Mesenchymal stem cell (in vitro differentiated cells and primary cell): ENCODE measurements at places on chromosomes 16 and 17.

DNA sequence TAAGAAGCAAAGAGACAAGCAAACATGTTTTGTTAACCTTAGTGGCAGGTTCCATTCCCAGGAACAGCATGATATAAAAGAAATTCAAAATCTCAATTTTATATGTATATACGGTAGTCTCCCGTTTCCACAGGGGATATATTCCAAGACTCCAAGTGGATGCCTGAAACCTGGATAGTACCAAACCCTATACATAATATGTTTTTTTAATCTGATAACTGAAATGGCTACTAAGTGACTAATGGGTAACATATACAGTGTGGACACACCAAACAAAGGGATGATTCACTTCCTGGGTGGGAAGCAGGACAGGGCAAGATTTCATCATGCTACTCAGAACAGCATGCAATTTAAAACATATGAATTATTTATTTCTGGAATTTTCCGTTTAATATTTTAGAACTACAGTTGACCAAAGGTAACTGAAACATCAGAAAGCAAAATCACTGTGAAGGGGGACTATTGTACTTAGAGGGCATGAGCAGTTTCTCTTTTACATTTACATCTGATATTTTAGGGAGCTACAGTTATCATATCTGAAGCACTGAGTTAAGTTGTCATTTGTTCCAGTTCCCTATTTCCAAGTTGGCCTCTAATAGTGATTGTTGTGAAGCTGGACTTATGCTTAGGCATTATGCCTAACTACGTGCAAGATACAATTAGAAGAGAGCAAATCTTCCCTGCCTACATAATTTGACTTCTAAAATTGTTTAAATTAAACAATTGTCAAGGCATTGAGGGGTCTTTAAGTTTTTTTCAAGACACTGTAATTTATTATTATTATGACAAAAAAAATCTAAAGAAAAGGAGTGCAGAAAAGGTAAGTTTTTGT lies 34.1 kb upstream of the ABCA6 start:
- peak; percentile 50 for DNase-seq

DNA sequence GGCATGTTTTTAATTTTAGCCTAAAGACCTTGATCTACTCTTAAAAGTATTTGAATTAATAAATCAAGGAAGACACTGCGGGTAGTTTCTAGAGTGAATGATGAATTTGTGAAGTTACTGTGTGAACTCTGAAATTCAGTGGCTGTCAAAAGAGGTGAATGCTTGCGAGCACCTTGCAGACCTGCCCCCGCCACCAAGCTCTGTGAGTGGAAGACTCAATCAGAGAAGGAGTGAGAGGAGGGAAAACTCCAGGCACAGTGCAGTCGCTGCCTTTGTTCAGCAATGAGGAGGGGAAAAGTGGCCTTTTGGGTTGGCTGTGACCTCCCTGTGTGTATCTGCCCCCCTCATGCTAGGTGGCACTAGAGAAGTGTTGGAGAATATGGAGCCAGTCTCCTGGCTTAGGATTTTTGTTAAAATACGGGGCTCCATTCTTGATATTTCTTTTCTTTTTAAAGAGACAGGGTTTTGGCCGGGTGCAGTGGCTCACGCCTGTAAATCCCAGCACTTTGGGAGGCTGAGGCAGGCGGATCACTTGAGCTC lies 53.0 kb downstream of the LDHD start:
- DNase-seq: no peak

GRCh38 chr16:73062743-73063733 lies 15.1 kb upstream of the ZFHX3 start:
- no peak for DNase-seq

- no peak for DNase-seq
Observed at GRCh38 chr16:52460639-52461178, 86.2 kb downstream of the TOX3 start.

DNA sequence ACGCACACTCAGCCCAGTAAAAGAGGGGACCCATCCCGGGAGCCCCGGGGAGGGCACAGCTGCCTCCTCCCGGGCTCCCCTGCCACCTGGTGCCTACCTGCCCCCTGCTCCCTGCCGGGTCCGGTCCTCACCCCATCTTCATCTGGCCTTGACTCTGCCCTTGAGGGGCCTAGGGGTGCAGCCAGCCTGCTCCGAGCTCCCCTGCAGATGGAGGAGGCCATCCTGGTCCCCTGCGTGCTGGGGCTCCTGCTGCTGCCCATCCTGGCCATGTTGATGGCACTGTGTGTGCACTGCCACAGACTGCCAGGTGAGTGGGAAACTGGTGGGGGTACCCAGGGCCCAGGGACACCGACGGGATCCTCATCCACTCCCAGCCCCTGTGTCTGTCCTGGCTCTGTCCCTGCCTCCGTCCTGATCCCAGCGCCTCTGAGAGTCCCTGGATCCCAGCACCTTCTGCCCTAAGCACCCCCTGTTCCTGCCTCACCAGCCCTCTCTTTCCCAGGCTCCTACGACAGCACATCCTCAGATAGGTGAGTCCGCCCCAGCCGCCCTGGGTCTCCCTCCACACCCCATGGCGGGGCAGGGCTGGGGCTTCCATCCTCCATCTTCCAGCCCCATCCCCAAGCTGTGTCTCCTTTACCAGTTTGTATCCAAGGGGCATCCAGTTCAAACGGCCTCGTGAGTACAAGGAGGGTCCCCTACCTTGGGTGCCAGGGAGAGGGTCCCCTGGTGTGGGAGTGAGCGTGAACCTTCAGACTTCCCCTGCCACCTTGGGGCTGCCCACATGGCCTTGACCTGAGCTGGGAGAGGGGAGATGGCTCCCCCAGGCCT lies 574 bp downstream of the LAT start:
- DNase-seq: no peak

GRCh38 chr17:50482516-50482915 lies 3.9 kb downstream of the RSAD1 start:
- peak; percentile 96 for DNase-seq

GRCh38 chr17:29959658-29960337 lies 18.4 kb downstream of the EFCAB5 start:
- no peak for DNase-seq

DNA sequence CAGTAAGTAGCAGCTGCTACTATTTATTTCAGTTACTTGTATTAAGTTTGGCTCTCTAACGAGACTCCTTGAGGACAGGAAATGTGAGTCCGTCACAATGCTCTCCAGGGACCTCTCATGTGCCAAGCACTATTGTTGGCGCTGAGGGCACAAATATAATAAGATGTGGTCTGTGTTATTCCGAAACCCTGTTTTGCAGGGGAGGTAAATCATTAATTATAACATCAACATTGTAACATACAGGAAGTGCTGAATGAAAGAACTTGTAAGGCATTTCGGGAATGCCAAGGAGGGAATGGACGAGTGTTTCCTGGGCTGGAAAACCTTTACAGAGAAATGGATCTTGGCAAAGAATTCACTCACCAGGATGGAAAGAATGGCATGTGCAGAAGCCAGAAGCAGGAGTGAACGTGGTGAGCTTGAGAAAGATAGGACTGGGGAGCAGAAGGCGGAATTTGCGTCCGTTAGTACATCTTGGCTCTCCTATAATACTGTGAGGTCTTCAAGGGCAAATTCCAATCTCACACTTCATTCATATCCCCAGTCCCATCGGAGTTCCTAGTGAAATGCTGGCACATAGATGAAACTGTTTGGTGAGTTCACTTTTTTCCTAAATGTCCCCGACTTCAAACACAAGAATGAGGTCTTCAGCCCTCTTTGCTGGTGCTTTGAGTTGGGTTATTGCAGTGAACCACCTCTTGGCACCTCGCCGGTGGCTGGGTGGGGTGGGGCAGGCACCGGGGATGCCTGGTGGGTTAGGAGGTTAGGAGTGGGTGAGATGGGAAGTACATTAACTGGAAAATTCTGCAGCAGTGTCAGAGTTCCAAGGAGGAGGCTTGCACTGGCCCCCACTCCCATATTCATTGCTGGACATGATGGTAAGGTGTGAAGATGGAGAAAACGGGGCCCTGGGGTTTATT lies 11.5 kb downstream of the TAC4 start:
- DNase-seq: no peak

DNA sequence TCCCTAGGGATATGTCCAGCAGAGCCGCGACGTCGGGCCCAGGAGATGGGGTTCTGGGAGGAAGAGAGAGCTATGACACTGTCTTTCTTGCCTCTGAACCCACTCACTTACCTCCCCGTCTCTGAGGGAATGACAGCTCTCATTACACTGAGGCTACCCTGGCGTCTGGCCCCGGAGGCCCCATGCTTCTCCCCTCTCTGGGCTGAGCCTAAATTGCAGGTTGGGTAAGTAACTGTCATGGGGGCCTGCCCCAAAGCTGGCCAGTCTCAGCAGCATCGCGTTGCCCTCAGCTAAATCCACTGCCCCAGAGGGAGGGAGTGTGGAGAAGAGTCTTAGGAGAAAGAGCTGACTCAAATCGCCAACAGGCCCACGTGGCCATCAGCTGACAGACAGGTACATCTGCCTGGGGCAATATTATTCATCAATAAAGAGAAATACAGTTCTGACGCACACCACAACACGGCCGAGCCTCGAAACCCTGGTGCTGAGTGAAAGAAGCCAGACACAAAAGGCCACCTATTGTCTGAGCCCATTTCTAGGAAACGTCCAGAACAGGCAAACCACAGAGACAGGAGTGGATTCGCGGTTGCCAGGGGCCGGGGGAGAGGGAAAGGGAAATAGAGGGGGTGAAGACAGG lies 156.4 kb downstream of the C16orf95 start:
- no peak for DNase-seq

- DNase-seq: peak; percentile 79
Observed at GRCh38 chr17:5364156-5364555, 55.3 kb downstream of the NUP88 start.

GRCh38 chr17:82959990-82960418 lies 119.4 kb upstream of the METRNL start:
- DNase-seq: no peak
